ENCODE measurements at places on chromosomes 3 and 15.

- peak; percentile 20 for DNase-seq
Measured at GRCh38 chr15:101023501-101024072, 104.4 kb downstream of the LRRK1 start.

DNA sequence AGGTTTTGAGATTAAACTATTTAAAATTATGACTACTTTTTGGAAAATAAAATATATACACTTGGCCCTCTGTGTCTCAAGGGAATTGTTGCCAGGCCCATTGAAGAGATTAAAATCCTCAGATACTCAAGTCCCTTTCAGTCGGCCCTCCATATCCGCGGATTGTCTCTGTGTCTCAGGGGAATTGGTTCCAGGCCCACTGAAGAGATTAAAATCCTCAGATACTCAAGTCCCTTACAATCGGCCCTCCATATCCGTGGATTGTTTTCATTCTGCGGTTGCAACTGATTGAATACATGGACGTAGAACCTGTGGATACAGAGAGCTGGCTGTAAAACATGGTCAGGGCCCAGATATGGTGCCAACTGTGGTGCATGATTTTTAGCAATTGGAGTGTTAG, 15.7 kb upstream of the LRCH3 start:
- no peak for DNase-seq

DNA sequence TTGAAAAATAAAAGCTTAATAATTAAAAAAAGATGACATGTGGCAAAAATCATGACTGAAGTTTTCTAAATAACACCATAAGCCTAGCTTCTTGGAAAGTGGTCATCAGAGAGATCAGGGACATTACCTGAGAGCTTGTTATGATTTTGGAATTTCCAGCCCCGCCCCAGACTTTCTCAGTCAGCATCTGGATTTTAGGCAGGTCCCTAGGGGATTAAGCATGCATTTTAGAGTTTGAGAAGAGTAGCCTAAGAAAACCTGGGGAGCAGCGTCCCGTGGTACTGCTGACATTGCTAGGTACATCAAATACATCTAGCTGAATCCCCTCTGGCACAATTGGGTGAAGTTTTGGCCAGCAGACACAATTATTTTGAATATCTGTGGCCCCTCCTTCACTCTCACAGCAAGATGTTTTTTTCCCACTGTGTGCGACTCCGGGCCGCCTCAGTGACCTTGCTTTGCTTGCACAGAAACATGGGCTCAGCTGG, 58.7 kb upstream of the MEF2A start:
- DNase-seq: no peak

GRCh38 chr3:58620421-58620820, 43.2 kb upstream of the FAM107A start:
- no peak for DNase-seq

DNA sequence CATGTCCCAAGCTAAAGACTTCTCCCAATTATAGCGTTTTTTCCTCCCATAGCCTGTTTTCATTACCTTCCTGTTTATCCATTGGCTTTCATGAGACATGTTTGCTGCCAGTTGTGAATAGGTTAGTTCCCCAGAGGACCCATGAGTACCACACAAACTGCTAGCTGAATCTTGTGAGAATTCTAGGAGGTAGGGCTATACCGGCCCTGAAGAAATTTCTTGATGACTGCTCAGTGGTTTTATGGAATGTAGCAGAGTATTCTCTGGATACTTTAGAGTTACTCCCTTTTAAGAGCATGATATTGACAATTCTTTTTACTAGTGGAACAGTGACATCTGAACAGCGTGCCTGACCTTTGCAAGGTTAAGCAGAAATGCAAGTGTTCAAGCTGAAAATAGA, 210.4 kb downstream of the MCTP2 start:
- DNase-seq: no peak

GRCh38 chr3:4359805-4360502, 56.8 kb downstream of the SETMAR start:
- no peak for DNase-seq

GRCh38 chr3:106277731-106278130, 408.9 kb upstream of the CBLB start:
- no peak for DNase-seq

DNA sequence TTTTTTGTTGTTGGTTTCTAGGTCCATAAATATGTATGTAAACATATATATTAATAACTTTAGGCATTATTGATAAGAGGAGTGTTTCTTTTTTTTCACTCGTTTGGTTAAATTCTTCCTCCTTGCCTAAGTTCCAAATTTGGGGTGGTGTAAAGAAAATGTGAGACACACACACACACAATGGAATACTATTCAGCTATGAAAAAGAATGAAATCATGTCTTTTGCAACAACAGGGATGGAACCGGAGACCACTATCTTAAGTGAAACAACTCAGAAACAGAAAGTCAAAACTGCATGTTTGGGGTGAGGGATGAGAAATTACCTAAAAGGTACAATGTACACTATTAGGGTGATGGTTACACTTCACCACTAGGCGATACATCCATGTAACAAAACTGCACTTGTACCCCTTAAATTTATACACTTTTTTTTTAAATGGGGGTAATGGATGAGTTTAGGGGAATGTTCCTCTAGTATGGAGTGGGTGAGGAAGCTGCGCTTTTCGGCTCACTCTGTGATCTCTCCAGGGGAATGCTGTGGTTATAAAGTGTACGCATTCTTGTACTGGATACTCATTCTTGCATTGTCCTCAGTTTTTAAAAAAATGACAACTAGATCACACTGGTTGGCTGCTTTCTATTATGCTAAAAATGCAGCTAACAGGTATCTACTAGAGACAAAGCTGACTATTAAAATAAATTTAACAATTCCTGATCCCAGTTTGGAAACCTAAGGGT, 50.8 kb upstream of the PPARG start:
- no peak for DNase-seq

GRCh38 chr15:92071045-92071634, 217.6 kb downstream of the SLCO3A1 start:
- no peak for DNase-seq

GRCh38 chr3:115324056-115324455, 177.0 kb upstream of the ZBTB20 start:
- DNase-seq: no peak

GRCh38 chr3:20353286-20353685, 167.3 kb upstream of the SGO1 start:
- no peak for DNase-seq

DNA sequence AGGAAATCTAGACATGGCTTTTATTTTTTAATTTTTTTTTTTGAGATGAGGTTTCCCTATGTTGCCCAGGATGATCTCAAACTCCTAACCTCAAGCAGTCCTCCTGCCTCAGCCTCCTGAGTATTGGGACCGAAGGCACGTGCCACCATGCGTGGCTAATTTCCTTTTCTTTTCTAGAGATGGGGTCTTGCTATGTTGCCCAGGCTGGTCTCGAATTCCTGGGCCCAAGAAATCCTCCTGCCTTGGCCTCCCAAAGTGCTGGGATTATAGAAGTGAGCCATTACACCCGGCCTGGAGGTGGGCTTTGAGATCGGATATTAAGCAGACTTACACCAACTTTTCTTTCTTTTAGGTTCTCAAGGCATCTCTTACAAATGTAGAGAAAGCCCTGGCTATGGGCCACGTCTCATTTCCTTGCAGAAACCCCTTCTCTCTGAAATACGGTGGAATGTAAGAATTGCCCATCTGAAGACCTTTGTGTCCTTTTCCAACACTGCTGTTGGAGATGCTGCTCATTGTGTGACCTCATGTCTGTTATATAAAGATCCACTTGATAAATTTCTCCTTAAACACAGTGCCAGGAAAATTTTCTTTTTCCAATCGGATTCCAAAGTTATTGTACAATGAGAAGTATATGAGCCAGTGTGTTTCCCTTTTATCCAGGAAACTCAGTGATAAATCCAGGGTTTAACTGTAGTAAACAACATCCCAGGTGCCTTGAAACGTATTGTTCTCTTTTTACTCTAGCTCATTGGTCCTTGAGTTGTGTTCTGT, 36.8 kb upstream of the CFAP161 start:
- DNase-seq: no peak

DNA sequence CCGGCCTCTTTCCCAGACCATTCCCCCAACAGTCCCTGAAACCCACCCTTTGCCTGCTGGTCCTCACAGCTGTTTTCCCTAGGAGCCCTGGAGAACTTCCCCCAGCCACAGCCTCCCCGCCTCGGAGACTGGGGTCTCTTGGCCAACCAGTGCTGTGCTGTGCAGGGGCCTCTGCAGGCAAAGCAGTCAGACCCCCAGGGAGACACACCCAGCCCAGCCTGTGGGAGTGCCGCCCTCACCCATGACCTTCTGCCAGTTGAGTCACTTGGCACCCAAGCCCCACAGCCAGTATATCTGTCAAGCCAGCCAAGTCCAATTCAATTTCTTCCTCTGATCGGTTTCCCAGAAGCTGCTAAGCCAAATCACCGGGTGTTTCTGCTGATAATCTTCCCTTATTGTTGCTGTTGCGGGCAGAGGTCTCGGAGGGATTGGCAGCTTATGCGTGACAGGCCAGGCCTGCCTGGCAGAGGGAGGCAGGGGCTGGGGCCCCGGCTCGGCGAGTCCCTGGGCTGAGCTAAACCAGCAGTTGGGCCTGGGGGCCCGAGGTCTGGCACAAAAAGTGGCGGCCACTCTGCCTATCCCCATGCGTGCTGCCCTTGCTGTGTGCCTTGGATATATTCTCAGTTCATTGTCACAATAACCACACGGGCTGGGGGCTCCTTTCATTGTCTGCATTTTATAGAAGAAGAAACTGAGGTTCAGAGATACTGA, 65.6 kb upstream of the SLC6A1 start:
- DNase-seq: no peak

- DNase-seq: no peak
Measured at GRCh38 chr3:5309171-5309570, 121.7 kb downstream of the EDEM1 start.

GRCh38 chr3:120275618-120276017, 9.4 kb downstream of the GPR156 start:
- no peak for DNase-seq

All from activated CD8-positive, alpha-beta memory T cell treated with anti-CD3 and anti-CD28 coated beads, Interleukin-2, amount 50 U/mL, for 48 hours (primary cell).